Fibroblast of mammary gland (primary cell): ENCODE measurements at places on chromosomes 6 and 20.
A peak's percentile ranks its signal among the peaks of the same experiment; 100 is the strongest.

- no peak for DNase-seq
These were observed 13.0 kb downstream of the EFCAB8 start for GRCh38 chr20:32871627-32872160.

GRCh38 chr6:116314218-116314617 lies 34.5 kb upstream of the TSPYL1 start:
- DNase-seq, result no peak

GRCh38 chr6:23087471-23087870 lies 518.1 kb downstream of the HDGFL1 start:
- no peak for DNase-seq

GRCh38 chr6:119476554-119476953 lies 127.0 kb upstream of the MAN1A1 start:
- peak; percentile 6 for DNase-seq

DNA sequence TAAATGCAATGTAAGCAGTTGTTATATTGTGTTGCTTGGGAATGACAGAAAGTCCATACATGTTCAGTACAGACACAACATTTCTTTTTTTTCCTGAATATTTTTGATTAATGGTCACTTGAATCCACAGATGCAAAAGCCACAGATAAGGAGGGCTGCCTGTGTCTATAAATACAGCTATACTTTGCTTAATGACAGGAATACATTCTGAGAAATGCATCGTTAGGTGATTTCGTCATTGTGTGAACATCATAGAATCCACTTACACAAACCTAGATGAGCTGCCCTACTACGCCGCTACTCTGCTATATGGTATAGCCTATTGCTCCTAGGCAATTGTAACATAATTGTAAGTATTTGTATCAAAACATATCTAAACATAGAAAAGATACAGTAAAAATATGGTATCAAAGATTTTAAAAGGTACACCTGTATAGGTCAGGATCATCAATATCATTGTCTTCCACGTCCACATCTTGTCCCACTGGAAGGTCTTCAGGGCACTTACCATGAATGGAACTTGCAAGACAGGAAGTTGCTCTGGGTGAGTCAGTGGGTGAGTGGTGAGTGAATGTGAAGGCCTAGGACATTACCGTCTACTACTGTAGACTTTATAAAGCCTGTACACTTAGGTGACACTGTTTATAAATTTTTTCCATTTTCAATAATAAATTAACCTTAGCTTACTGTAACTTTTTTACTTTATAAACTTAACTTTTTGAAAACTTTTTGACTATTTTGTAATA lies 27.9 kb upstream of the POPDC3 start:
- peak; percentile 63 for DNase-seq

DNA sequence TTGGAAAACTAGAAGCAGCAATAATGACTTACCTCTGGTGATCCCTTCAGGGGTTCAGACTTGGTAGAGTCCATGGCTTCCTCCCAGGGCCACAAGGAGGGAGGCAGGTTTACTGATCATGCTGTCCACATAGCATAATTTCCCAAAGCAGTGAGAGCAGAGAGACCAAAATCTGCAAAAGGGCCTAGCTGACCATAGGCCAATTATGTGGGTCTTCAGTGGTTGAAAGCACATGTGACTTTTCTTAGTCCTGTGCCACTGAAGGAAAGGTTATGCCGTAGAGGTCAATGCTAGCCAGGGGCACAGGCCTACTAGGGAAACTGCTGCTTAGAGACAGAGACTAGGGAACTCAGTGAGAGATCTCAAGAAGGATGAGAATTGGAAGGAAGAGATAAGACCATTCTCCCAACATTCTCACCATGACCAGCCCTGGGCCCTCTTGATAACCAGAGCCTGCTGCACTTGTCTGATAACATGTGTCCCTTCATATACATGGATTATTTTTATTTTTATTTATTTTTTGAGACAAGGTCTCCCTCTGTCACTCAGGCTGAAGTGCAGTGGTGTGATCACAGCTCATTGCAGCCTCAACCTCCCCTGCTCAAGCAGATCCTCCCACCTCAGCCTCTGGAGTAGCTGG lies 2.0 kb upstream of the GTPBP2 start:
- DNase-seq, result no peak

- peak; percentile 72 for DNase-seq
These were observed 35.2 kb downstream of the BMP6 start for GRCh38 chr6:7761051-7761450.

GRCh38 chr20:63090682-63091571 lies 84.2 kb upstream of the BHLHE23 start:
- DNase-seq, result no peak

DNA sequence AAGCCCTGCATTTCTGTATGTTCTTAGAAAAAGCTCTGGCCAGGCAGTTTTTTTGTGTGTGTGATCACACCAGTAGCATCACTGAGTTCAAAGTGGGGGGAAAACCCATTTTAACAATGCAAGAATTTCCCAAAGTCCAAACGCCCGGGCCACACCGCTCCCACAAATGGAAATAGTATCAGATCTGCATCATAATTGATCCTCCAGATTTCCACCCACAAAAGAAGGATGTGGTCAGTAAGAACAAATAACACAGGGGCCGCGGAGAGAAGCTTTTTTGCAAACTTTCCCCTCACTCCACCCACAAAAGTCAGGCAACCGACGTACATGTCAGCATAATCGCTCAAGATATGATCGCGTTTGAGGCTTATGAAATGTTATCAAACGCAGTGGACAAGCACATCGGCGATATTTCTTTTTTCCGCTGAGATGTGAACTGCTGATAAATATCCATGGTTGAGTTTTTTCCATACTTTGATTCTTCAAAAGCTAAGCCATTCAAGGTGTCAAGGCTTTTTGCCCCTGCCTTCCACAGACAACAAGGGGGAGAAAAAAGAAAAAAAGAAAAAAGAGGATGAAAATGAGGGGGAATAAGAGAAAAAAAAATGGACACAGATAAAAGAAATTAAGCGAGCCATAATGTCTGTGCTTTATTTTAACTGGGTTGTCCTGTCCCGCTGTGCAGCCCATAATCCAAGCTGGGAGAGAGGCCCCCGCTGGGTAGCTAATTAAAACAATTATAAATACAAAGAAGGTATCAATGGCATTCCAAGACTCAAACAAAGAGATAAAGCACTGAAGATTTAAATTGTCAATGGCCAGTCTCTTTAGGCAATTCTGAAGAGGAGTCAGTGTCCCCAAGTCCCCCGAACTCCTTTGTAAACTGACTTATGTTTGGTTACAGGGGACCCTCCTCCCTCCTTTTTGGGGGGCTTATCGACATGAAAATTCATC lies 143.5 kb downstream of the ZFP64 start:
- DNase-seq, result peak; percentile 55

DNA sequence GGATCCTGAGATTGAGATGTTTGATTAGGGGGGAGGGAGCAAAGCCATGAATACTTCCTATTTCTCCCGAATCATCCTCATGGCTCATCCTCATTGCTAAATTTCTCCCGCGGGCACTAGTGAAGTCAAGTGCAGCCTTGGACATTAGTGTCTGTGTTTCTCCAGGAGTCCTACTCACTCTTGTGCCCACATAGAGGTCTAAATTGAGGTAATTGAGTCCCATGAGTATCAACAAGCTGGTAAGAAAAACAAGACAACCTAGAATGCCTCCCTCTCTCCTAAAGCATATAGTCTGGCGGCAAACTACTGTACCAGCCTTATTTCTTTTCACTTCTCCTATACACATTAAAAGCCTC lies 420 bp downstream of the CENPQ start:
- no peak for DNase-seq

- no peak for DNase-seq
These were observed 60.3 kb downstream of the TULP4 start for GRCh38 chr6:158372574-158372973.

DNA sequence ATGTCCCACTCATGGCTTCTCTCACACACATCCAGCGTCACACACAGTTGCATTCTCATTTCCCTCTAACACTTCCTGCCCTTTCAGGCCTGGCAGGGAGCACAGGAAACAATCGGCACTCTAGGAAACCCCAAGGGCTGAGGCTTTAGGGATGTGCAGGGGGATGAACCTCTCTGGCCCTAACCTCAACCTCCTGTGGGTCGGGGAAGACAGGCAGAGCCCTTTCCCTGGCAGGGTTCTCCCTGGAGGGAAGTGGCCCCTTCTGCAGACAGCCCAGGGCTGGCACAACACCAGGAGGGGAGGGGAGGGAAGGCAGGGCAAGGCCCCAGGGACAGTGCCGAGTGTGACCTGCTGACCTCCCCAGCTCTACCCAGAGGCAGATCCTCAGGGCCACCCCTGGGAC lies 2.7 kb downstream of the TEAD3 start:
- no peak for DNase-seq

- DNase-seq, result no peak
These were observed 12.5 kb upstream of the POU3F2 start for GRCh38 chr6:98821756-98822405.

DNA sequence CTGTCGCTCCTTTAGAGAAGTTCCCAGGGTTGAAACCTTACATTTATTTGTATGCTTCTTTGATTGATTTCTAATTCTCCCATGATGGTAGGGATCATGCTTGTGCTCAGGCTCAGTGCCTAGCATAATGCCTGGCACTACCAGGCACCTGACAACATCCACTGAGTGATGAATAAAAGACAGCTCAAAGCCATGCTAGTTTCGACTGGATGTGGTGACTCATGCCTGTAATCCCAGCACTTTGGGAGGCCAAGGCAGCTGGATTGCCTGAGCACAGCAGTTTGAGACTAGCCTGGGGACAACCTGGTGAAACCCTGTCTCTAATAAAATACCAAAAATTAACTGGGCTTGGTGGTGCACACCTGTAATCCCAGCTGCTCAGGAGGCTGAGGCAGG lies 11.6 kb upstream of the CD164 start:
- peak; percentile 33 for DNase-seq

GRCh38 chr20:17794400-17794799 lies 94.6 kb downstream of the BANF2 start:
- DNase-seq, result no peak

DNA sequence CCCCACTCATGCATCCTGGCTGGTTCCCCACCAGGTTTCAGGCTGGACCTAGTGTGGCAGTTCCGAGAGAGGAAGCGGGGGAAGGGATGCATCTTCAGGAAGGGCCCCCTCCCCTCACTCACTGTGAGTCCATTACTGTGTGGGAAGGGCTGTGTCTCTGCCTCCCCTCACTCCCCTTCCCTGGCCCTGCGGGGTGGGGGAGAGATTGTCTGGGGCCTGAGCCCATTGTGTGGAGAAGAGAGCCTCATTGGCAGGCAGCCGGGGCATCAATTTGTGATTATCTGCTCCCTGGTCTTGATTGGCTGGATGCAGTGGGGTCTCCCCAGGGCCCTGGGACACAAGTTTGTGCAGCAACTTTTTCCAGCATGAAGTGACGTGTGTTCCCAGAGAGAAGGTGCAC lies 4.1 kb upstream of the MYT1 start:
- DNase-seq, result no peak

DNA sequence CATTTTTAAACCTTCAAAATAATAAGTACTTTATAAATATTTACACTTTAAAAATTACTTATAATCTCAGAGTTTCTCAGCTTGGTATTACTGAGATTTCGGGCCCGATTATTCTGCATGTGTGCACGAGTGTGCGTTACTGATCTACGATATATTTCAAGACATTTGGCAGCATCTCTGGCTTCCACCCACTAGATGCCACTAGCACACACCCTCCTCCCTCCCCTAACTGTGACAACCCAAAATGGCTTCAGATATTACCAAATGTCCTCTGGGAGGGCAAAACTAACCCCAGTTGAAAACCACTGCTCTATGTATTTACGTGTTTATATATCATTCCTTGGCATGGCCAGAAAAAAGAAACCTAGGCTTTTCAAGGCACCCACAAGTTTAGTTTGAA lies 95.9 kb downstream of the FYN start:
- no peak for DNase-seq

DNA sequence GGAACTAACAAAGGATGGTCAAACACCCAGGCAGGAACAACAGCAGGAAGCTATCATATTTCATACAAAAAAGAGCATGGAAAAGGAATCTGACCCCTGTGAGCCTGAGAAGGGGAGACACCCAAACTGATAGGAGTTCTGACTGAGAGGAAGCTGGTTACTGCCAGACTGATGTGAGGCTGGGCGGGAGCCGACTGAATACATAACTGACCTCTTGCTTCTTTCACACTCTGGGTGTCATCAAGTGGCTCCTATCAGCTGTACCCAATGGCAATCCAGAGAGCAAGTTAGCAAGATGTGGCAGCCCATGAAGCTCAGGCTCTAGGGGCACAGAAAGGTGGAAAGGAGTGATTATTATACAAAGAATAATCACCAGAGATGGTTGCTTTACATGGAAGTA lies 795.1 kb upstream of the HS3ST5 start:
- DNase-seq, result no peak

GRCh38 chr6:127053032-127053874 lies 65.2 kb upstream of the RSPO3 start:
- DNase-seq, result peak; percentile 19

DNA sequence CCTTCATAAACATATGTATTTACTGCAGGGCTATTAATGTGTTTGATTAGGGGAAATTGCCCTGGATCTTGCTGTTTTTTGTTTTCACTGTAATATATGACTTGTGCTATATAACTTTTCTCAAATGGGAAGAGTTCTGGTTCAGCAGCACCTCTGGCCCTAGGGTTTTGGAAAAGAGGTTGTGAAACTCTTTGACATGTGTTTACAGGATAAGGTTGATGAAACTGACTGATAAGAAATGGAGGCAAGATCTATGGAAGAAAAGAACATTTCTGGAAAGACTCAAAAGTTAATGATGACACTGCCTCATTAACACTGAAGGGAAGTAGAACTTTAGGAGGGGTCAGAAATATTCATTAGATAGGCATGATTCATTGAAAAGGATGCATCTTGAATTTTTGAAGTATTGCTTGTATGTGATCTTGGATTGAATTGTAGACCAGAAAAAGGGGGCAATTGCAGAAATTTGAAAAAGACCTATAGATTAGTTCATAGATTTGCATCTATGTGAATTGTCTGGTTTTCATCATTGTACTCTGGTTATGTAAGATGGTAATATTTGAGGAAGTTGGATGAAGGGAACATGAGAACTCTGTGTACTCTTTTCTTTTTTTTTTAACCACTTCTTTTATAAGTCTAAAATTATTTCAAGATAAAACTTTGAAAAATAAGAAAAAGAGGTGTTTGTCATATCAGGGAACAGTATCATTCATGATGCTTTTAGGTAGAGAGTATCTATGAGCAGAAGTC lies 54.0 kb downstream of the UTRN start:
- no peak for DNase-seq

GRCh38 chr20:32063695-32064094 lies 11.7 kb downstream of the HCK start:
- DNase-seq, result no peak

- DNase-seq, result peak; percentile 52
These were observed 55.6 kb upstream of the BEND6 start for GRCh38 chr6:56899311-56899710.

DNA sequence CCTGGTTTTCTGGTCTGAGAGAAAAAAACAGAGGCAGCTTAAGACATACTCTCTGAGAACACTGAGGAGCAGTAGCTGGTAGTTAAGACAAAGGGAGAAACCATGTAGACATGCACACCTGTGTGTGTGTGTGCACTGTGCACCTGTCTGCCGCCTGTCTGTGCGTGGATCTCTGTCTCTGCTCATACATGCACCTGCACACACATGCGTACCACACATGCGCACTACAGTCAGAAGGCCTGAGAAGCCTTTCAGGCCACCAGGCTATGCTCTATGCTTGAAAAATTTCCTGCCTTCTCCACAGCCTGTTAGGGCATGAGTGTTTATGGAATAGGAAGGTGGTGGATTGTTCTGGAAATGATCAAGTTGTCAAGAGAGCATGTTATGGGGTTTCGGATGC lies 103.5 kb downstream of the CDH4 start:
- DNase-seq, result no peak

GRCh38 chr20:2341336-2341735 lies 39.4 kb upstream of the TGM6 start:
- no peak for DNase-seq

GRCh38 chr6:50655848-50656453 lies 57.4 kb upstream of the TFAP2D start:
- peak; percentile 12 for DNase-seq
